Uterine smooth muscle cell (primary cell): ENCODE measurements at places on chromosomes 7 and 10. TPM values are rescaled to one million over a fixed set of nuclear protein-coding genes. Genes with fewer than 3 reads are reported as not detected.

Gene RHOBTB1
- 8.7 and 16.4 TPM in 2 replicates for total RNA-seq

Gene AS3MT
- 11.0 and 13.7 TPM in 2 replicates for total RNA-seq

Gene NRBF2
- 35.2 and 52.4 TPM in 2 replicates for total RNA-seq

Gene SPDYE9
- total RNA-seq = not detected in 2 replicates

Gene CPA1
- total RNA-seq = not detected in 2 replicates

Gene CYP3A7
- 0.55 and 1.2 TPM in 2 replicates for total RNA-seq

Gene ZNF775
- total RNA-seq = 6.3 and 7.5 TPM in 2 replicates

Gene AGBL3
- 0.89 and 1.00 TPM in 2 replicates for total RNA-seq
